Sigmoid colon (tissue), 7 donors: ENCODE measurements at places on chromosomes 1 and 21. TPM values are rescaled to one million over a fixed set of nuclear protein-coding genes. Genes with fewer than 3 reads are reported as not detected.

DNA sequence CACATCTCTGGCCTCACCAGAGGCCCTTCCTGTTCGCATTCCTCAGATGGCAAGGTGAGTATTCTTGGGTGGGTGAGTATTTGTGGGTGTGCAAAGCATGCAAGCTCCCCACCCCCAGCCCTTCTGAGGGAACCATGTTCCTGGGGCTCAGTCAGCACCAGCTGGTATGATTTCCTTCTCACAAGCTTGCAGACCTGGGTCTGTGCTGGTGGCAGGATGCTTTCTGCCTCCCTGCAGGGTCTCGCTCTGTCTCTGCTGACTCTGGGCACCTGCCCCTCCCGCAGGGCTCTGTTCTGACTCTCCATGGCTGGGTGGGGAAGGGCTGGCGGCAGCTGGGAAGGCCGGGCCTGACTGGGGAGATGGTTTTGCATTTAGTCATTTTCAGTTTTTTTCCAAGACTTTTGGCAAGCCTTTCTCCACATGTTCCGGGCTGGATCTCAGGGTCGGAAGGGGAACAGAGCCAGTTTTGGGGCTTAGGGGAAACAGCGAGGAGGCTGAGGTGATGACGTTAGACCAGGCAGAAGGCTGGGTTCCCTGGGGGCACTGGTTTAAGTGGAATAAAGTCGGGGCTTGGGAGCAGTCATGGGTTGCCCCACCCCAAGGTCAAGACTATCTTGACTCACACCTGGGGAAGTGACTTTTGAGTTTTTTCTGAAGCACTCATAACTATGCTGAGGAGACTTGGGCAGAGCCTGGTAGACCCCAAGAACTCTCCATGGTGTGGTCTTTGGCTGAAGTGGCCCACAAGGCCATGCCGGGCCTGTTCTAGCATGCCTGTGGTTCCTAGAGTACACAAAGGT lies 6.2 kb downstream of the RASSF5 start:
- peak overlapping the region; percentile 36 for H3K27ac ChIP-seq
- peak; percentile 90 for DNase-seq
- H3K4me3 ChIP-seq: no peak overlapping the region
- H3K4me1 ChIP-seq: peaks cover 22% of the 10 kb centered on the region
- H3K27me3 ChIP-seq: no peaks in the 10 kb centered on the region

- no peak for DNase-seq
- H3K4me3 ChIP-seq: no peak overlapping the region
- no peaks in the 10 kb centered on the region for H3K36me3 ChIP-seq
- H3K27me3 ChIP-seq: no peaks in the 10 kb centered on the region
- H3K27ac ChIP-seq: no peak overlapping the region
These were observed 112.1 kb downstream of the ST6GALNAC3 start for GRCh38 chr1:76186554-76187170.

DNA sequence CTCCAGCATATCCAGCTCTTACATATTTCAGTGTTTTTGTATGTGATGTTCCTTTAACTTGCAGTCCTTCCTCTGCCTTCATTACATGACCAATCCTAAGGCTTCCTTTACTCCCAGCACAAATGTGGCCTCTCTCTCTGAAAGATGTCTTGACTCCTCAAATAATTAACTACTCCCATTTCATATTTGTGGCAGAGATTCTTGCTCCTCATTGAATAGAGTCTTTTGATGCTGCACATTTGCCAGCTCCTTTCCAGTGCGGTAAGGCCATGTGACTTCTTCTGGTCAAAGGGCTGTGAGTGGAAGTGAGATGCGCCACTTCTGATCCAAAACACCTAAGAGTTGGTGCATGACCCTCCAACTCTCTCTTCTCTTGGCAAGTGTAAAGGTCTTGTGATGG lies 19.1 kb upstream of the LAMC1 start:
- no peaks in the 10 kb centered on the region for H3K27me3 ChIP-seq
- no peaks in the 10 kb centered on the region for H3K4me1 ChIP-seq
- H3K4me3 ChIP-seq: no peak overlapping the region
- DNase-seq: no peak
- H3K36me3 ChIP-seq: no peaks in the 10 kb centered on the region

The A3GALT2 gene
- total RNA-seq: not detected

DNA sequence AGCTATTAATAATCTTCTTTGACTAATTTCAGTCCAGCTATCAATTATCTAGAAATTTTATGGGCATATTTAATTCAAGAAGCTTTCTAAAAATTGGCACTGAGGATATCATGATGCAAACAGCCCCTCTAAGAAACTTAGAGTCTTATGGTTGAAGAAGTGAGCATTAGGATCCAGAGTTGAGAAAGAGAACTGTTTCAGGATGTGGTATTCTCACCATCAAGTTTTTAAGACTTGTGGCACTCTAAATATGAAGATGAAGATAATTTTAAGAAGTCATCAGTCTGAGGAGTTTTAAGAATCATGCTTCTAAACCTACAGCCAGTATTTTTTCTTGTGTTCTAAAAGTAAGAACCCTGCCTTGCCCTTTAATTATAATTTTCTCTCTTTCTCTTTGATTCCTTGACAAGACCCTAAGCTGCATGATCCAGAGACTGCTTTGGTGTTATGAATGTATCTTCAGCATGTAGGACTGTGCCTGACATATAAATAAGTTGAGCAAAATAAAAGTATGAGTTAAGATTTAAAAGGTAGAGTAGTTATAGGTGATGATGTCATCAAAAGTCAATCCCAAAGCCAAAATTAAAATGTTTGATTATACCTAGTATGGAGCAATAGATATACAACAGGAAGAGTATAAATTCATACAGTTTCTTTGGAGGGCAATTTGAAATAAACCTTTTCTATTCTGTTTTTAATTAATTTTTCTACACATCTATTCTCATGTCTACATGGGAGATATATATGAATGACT lies 39.1 kb downstream of the RPS6KC1 start:
- no peak for DNase-seq
- no peaks in the 10 kb centered on the region for H3K4me1 ChIP-seq
- no peak overlapping the region for H3K4me3 ChIP-seq
- no peak overlapping the region for H3K27ac ChIP-seq
- H3K36me3 ChIP-seq: peaks cover 6% of the 10 kb centered on the region

GRCh38 chr1:168297019-168297730 lies 16.5 kb downstream of the TBX19 start:
- no peak for DNase-seq
- H3K36me3 ChIP-seq: no peaks in the 10 kb centered on the region
- H3K27ac ChIP-seq: no peak overlapping the region
